Thoracic aorta (tissue), 2 donors: ENCODE measurements at places on chromosomes 16 and 17. TPM values are rescaled to one million over a fixed set of nuclear protein-coding genes. Genes with fewer than 3 reads are reported as not detected.

DNA sequence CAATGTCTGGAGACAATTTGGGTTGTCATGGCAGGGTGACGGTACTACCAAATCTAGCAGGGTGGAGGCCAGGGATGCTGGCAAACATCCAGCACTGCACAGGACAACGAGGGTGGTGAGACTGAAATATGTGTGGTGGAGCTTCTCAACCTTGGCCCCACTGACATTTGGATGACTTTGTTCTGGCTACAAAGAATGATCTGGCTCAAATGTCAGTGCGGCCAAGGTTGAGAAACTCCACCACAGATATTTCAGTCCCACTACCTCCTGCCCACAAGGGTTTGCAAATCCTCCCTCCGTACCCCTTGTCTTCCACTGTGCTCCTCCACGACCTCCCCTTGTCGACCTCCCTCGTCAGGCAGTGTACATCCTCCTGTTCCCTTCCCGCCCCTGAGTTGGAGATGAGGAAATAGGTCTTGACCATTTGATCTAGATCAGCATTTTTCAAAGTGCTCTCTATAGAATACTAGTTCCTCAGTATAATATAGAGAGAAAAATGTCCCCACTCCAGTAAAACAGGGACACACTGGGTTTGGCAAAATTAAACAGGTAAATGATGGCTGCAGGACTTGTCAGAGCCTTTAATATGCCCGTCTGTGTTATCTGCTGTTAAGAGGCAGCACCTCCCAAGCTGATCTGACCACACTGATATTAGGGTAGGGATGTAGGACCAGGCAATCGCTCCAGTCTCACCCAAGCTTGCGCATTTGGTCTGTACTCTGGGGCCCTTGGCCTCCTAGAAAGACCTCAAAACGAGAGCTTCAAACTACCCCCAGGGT is 6.8 kb downstream of the OSGIN1 start:
- DNase-seq: no peak

CES1 gene
- 22.7 TPM for total RNA-seq

- DNase-seq: no peak
Measured at GRCh38 chr16:56966093-56966475, 4.3 kb downstream of the CETP start.

DNA sequence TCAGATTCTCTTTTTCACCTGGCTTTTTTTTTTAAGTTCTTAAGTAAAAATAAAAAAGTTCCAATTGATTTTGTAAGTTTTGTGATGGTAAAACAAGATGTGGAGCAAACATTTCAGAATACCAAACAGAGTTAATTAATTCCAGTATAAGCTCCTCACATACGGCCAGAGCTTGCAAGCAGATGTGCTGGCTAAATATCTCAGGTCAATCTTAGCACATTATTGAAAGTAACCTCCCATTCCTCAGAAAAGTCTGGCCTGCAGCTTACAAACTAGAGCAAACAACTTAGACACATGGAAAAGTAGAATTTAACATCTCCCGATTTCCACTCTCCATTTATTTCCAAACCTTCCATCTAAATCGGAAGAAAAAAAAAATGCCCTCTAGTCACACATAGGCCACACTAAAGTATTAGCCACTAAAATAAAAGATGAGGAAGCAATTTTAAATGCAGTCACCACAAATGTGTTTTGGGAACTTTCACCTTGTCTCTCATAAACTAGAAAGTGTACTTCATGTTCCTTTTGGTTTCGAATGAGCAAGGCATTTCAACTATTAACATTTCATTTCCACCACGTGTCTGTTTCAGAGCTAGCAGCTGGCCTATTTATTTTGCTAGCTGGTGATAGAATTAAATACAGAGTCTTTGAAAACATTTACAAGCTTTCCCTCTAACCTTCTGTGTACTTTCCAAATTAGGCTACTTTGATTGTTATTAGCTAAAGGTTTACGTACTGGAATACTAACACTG is 143.3 kb downstream of the STX8 start:
- DNase-seq: no peak
